GM23338 (cell line): ENCODE measurements at places on chromosomes 6 and 20.

DNA sequence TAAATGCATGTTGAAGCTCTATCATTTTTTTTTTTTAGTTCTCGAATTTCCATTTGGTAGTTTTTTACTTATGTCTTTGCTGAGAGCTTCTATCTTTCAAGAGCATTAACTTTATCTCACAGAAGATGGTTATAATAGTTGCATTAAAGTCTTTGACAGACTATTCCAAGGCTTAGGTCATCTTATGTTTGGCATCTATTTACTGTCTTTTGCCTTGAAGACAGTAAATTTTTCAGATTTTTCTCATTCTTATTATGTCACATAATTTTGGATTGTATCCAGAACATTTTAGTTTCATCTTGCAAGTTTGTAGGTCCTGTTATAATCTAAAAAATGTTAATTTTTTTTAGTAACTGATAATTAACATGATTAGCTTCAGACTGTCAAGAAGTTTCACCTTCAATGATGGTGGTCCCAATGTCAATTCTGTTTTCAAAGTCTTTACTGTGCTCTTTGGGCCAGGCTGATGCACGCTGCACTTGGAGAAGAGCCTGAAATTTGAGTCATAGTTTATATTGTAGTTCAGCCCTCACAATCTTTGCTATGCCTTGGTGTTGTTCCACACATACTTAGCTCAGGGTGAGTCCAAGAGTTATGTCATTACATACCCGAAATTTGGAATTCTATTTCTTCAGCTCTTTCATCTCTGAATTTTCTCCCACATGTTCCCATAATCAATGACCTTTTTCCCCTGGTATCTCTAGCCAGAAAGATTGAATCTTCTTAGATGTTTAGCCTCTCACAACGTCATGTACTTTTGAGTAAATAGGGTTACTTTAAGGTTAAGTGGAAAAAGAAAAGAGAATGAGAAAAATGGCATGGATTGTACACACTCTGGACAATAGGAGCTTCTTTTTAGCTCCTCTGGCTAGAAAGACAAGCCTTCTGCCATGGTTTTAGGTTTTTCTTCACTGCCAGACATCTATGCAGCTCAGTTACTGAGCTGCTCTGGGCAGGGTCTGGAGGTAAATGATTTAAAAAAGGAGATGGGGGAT is 110.3 kb upstream of the BTBD3 start:
- DNase-seq = no peak

DNA sequence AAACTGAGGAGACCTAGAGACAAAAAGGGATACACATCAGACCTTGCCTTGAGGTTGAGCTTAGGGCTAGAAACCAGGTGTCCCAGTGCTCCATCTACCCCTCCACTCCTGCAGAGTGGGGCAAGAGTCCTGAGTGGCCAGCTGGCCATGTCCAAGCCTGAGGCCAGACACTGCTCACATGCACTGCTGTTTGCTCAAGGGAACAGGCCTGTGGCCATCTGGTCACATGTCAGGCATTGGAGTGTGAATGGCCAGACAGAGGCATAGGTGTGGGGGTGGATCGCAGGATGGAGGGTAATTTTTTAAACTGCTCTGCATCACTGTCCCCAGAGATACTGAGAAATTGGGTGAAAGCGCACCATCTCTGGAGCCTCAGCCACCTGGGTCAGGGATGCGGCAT is 30.5 kb downstream of the MAFB start:
- DNase-seq = no peak

DNA sequence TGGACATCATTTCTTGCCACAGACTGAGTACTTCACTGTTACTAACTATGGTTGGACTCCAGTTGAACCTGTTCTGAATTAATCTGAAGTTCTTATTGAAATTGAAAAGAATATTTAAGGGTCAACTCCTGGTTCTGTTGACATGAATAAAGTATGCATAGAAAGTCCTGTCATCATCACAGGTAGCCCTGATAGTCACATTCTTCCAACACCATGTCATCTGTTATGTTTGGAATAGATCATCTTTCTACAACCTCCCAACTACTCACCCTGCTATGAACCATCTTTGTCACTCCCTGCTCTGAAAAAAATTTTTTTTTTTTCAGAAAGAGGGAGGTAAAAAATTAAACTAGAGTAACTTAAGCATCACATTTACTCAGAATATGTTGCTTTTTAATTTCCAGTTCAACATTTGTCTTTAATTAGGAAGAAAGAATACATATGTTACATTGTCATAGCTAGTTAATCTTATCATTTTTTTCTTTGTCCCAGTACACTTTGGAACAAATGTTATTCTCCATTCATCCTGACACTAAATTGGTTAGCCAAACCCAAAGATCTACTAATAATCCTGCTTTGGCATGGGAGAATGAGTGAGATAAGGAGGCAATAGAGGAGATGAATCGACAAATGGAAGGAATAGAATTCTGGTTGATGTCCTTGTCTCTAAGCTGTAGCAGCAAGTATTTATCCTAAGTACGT is 775.1 kb upstream of the NRSN1 start:
- no peak for DNase-seq

GRCh38 chr6:56244528-56245253 is 2.7 kb downstream of the COL21A1 start:
- DNase-seq = no peak

- peak; percentile 80 for DNase-seq
These were observed 3.3 kb downstream of the VEGFA start for GRCh38 chr6:43773050-43773979.

GRCh38 chr6:55023230-55023629 is 151.1 kb upstream of the HCRTR2 start:
- no peak for DNase-seq

DNA sequence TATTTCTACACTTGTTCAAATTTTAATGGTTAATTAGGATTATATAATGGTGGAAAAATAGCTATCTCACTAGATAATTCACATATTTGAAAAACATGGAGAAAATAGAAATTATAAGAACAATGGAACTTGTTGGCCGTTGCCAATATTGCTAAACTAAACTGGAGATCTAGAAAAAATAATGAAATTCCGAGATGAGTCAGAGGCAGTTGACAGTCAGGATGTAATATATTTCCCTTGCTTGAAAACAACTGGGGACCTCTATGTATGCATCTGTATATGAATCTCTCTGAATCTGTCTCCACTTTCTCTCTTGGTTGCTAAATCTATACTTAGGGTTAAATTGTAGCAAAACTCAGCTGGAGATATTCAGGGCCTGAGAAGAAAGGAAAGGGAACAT is 1108.2 kb upstream of the GJE1 start:
- no peak for DNase-seq

GRCh38 chr6:138659998-138660397 is 113.6 kb upstream of the CCDC28A start:
- DNase-seq = no peak

DNA sequence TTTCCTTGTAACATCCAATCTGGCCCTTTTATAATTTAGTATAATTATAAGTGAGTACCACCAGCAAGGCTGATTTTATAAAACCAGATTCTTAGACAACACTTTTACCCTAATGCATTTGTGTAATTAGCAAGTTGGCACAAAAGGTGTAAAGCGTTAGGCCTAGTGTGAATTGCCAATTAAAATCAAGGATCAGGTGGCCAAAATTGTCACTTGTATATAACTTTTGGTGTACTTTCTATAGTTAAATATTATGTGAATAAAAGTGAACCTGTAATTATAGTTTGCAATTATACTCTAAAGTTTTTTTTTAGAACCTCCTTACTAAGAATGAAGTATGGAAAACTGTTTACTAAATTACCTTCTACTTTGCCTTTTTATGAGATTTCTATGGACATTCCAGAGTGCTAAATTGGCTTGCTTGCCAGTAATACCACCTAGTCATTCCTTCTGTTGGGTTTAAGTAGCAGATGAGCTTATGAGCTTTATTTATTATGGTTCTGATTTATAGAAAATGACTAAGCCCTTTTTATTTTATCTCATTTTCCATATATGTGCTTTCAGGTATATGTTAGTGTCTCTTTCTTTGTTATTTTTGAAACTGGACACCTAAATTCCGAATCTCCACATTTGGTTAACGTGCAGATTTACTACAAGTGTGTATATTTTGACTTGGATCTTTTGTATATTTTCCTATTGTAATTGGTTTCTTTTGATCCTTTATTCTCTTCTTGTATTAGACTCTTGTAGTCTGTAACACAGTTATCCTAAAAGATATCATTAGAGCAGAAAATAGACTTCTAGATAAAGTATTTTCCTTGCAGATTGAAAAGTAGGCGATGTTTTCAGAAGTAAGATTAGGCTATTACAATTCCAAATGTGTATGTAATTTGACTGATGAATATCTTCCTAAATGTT is 3.9 kb downstream of the STXBP5 start:
- DNase-seq = no peak

GRCh38 chr6:167721291-167721690 is 105.4 kb upstream of the AFDN start:
- no peak for DNase-seq

GRCh38 chr6:21800330-21800729 is 206.8 kb downstream of the SOX4 start:
- DNase-seq = no peak

DNA sequence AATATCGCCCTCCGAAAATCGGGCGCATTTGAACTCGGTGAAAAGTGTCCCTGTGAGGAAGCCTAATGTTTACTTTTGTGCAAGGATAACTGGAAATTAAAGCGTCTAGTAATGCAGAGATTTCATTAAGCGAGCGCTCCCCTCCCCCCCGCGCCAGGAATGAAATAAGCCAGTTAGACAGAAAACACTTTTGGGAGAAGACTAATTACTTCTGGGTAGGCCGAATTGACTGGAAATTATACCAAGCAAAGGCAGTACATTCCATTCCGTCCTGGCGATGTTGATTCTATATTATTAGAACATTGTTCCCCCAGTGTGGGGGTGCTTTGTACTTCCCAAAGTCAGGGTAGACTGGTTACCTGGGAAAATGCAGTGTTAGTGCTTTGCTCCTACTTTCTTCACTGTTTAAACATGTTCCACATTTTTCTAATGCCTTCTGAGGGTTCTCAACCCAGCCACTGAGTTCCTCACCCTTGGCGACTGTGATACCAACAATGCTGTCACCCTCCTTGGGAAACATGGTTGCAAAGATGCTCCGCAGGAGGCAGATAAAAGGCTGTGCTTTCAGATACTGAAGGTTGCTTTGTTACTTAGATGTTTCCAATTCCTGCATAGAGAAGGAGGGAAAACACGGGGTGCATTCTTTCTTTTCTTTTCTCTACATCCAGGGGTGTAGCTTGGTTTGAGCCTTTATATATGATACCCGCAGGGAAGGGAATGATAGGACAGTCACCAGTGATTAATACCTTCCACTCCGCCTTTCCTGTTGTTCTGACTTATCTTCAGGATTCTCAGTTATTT is 2.6 kb downstream of the GJA1 start:
- peak; percentile 95 for DNase-seq

GRCh38 chr20:10115021-10115420 is 80.2 kb downstream of the ANKEF1 start:
- DNase-seq = no peak

GRCh38 chr6:34341481-34341971 is 50.9 kb downstream of the NUDT3 start:
- DNase-seq = no peak

- peak; percentile 42 for DNase-seq
These were observed 212.1 kb downstream of the BTBD9 start for GRCh38 chr6:38427492-38428210.

- DNase-seq = no peak
These were observed 674.6 kb downstream of the EPM2A start for GRCh38 chr6:145060714-145061113.

DNA sequence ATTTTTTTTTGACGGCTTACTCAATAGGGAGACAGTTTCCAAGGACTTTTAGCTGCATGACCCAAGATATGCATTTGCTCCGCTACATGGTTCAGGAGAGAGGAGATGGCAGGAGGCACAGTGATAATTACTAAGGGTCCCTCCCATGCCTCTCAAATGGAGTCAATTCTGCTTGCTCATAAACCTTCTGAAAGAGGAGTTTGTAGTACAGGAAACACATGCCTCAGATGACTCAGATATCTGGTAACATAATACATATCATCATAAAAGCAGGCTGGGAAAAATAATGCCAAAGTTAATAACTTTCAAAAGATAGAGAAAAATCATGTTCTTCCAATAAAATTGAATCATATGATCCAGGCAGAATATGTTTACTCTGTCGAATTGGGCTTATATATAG is 97.6 kb upstream of the DEFB112 start:
- DNase-seq = no peak

- DNase-seq = peak; percentile 40
These were observed 634 bp downstream of the HSF2 start for GRCh38 chr6:122400121-122400450.

DNA sequence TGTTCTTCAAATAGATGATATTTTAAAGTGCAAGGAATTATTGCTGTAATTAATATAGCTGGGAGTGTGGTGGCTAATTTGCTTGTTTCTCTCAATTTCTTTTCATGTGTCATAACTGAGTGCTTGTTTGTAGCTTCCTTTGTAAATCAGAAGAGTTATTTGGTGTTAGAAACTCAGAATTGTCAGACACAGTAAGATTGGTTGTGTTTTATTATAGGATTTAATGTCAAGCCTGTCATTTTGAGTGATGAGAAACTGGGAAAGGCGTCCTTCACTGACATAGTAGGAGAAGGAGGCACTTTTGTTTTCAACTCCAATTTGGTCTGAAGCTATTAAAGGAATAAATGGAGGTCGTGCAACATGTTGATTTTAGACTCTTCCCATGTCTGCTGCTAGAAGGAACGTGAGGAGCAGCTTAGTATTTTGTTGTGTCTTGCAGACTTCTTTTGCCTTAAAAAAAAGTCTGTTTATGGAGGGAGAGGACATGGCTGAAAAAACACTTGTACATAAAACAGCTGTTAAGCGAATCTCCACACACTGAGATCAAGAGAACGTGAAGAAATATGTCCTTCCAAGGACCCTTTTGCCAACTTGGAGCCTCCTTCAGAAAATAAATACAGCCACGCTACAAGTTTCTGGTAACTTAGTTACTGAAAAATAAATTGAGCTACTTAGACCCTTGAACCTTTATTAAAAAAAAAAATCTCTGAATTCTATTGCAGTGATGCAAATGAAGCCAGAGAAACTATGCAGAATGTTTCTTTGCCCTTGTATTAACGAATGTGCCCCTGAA is 59.5 kb downstream of the BMP6 start:
- DNase-seq = no peak

DNA sequence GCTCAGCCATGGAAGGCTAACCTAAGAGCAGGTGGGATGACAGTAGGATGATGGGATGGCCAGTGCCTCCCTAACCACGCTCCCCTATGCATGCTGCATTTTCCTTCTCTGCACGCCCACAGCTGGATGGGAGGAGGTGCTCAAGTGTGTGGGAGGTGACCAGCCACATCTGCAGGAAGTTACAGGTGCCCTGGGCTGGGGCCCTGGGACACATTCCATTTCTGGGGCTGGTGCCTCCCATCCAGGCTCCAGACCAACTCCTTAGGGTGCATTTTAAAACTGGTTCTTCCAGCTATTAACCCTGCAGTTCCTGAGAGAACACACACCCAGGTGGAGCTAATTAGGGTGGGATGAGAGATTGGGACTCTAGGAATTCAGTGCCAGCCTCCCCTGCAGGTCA is 135.3 kb upstream of the ARMC2 start:
- DNase-seq = no peak

DNA sequence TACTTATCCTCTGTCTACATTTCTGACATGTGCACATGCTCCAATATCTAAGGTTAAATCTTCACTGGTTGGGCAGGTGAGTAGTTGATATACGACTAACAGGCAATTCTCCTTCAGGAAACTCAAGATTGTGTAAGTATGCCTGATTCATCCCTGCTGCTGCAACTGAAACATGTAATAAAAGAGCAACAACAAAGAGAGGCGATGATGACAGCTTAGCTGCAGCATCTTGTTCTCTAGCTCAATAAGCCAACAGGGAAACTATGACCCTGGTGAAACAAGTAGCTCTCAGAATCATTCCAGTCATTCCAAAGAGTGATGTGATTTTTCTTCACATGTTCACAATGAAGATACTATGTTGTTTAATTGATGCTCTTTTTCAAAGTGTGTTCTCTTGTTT is 74.4 kb downstream of the ELOVL4 start:
- DNase-seq = no peak
